ENCODE measurements at places on chromosomes 1 and 21.

DNA sequence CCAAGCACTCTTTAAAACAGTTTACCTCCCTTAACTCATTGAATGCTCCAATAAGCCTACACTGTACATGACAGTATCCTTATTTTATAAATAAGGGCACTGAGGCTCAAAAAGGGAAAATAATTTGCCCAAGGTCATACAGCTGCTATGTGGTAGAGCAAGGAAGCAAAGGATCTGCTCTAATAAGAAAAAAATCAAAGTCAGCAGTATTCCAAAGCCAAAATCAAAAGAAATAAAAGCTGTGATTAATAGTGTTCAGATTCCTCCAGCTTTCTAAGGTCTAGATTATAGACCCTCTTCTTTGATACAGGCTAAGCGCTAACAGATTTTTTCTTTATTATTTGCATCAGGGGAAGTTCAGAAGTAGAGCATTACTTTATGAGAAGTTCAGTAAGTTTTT, 39.3 kb downstream of the IL12RB2 start:
- DNase-seq, result no peak

GRCh38 chr1:160499631-160500030, 23.4 kb downstream of the SLAMF6 start:
- DNase-seq, result no peak

DNA sequence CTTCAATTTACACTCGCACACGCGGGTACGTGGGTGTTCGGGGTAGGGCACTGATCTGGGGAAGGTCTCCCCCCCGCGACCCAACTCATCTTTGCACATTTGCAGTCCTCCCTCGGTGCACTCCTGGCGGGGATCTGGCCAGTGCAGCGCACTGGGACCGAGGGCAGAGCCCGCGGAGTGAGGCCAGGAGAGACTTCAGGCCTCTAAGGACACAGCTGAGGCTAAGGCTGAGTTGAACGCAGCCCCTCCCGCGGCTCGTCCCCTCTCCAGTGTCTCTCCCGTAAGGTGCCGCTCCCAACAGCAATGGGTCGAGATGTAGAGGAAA, 936 bp upstream of the NCAM2 start:
- DNase-seq, result no peak

DNA sequence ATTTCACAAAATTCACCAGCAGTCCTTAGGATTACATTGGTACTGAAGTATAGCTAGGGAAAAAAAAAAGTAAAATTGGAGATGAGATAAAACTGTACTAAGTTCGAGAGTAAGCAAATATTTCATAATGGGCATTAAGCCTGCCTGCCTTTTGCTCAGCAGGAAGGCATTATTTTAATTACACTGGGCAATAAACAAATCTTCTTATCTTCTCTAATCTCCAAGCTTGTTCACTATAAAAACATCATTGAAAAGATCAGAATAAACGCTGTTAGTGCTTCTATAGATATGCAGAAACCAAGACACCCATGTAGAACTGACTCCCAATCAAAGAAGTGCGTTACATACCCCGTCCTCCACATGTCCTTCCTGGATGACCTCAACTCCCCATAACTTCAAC, 174.2 kb upstream of the CHODL start:
- DNase-seq, result no peak

DNA sequence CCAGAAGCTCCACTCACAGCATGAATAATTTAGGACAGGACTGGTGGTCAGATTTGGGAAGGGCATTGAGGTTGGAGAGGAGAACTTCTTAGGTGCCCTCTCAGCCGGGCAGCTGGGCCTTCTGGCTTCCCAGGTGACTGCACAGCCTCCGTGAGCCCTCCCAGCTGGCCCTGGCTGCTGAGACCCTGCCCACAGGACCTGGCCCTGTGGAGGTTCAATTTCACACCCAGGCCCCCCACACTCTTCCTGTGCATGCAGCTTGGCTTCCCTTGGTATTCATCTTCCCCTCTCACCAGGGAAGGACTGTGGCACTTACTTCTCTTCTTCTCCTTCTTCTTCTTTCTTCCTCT, 50.6 kb downstream of the NDUFS5 start:
- no peak for DNase-seq

DNA sequence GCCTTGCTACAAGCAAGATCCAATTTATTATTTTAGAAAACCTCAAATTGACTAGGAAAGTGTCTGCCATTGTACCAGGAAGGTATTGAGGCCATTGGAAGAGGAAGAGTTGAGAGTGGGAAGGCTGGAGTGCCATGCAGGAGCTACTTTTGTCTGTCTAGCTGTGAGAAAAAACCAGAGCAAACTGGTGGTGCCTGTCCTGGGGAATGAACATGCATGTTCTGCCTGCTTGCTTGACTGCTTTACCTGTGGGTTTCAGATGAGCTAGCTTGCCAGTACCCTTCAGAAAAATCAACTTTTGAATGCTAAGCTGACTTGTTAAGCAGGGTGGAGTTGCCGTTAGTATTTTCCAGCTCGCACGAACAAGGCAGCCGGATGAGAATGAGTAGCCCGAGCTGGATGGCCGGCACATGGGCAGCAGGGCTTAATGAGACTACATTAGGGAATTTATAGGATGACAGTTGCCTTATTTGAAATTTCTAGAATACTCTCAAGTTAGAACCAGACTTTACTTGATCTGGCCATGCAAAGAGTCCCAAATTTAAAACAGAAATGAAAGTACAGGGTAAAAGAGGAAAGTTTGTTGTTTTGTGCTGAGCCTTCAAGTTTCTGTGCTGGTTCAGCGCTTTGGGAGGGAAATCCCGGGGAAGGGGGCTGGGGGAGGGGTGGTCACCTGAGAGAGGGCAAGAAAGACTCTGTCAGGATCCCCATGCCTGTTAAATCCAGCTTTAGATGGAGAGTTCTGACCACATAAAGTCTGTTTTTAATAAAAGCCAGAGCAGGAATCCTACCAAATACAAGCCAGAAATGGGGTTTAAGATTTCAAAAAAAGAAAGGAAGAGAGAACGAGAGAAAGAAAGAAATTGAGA, 29.6 kb upstream of the C1orf105 start:
- DNase-seq, result no peak

DNA sequence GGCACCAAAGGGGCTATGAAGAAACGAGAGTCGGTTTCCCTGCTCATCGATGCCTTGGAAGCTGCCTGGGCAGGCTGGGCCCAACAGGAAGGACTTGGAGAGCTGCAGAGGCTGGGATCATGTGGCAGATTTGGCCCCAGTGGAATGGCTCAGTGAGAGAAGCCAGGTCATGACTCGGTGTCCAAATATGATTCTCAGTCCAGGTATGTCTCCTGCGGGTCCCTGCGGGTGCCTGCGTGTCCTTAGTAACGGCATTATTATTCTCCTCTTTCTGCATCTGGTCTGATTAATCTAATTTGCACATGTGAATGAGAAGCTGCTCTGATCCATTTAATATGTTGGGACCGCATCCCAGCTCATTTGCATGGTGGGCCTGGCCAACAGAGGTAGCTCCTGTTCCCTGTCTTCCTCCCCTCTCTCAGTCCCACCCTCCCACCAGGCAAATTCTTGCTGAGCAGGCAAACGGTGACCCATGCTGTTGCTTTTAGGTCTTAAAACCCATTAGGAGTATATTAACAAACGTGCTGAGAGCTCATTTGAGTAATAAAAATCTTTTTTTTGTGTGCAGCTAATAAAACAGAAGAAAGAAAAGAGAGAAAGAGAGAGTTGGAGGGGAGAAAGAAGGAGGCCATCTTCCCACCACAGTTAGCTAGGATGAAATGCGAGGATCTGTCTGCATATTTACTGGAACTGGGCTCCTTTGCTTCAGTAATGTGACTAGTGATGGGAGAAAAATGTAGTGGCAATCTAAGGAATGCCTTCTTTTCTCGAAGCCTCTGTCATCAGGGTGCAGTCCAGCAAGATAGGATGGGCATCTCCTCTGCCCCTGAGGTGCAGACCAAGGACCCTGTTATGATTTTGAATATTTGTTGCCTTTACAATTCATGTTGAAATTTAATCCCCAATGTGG, 133.5 kb downstream of the HMGB4 start:
- DNase-seq, result no peak

GRCh38 chr1:177783051-177783450, 186.8 kb downstream of the SEC16B start:
- DNase-seq, result no peak

GRCh38 chr1:48026275-48026674, 29.1 kb upstream of the TRABD2B start:
- no peak for DNase-seq

DNA sequence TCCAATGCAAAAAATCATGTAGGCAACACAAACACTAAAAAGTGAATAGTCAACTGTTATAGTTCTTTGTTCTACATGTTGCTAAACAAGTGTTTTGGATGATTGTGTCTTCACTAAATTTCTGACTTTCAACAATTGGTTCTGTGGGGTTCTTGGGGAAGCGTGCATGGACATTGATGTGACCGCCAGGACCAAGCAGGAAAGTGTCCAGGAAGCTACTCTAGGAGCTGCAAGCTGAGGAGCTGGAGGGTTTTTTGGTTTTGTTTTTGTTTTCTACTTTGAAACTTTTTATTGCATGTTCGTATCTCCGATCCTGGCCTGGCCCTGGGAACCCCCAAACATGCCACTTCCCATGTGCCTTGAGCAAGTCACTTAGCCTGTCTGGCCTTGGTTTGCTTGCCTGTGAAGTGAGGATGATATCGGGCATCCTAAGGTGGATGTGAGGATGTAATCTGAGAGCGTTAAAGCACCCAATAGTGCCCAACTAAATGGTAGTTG, 8.0 kb downstream of the TMPRSS3 start:
- DNase-seq, result no peak

GRCh38 chr1:201740670-201741111, 88.3 kb upstream of the IPO9 start:
- no peak for DNase-seq

DNA sequence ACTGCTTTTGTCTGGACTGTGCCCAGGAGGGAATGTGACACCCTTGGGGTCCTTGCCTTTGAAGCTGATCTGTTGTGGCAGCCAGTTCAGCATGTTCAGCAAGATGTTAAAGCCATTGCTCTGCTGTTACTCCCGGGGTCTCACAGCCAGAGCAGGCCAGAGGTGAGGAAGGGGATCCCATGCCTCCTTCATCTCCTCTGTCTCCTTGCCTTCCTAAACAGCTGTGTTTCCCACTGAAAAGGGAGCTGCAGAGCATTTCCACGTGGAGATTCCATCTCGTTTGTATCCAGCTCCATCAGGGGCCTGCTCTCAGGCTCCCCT, 135.8 kb upstream of the COL6A1 start:
- DNase-seq, result no peak

DNA sequence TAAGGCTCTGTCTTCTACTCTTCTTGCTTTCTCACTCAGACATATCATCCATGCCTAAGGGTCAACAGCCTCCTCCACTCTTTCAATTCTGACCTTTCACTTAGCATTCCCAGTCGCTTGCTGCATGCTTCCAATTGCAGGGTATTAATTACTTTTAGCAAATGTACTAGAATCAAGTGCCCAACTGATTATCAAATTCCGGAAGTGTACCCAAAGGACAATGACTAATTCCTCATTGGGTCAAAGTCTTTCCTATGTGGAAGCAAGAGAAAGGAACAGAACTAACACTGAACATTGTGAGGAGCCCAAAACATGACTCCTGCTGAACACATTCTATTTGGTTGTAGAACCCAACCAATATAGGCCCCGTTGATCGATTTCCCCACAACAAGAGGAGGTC, 101.8 kb downstream of the APP start:
- no peak for DNase-seq

- no peak for DNase-seq
Observed at GRCh38 chr1:70864302-70864701, 183.3 kb downstream of the PTGER3 start.

DNA sequence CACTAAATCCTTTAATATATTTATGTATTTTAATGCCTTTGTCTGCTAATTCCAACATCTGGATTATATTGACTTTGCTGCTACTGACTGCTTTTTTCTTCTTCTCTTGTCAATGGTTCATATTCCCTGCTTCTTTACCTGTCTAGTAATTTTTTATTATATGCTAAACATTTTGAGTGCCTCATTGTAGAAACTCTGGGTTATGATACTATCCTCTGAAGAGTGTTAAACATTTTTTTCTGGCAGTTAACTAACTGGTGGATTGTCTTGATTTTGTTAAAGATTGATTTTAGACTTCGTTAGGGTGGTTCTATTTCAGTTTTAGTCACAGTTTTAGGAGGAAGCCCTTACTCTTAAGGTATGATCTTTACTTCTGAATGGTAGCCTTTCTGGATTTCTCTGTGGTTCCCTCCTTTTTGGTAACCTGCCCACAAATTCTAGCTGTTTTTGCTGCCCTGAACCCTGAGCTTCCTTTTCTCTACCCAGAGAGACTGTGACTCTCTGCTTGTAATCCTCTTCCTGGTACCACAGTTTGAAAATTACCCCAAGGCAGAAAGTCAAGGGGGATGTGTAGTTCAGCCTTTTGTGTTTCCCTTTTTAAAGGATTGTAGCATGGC, 81.9 kb downstream of the DHRS3 start:
- no peak for DNase-seq

DNA sequence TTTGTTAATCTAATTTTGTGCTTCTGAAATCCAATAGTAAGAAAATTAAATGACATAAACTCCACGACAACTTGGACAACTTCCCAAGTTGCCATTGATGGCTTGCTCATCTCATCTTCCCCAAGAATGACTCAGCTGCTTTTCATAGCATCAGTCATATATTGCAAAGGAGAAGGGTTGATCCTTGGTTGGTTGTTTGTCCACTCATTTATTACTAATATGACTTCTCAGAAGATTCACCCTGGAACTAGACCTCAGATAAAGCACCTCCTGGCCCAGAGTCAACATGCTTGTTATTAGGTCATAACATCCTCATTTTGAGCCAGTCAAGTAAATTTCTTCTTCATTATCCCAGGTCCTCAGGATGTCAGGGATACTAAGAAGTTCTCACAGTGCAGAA, 2.3 kb upstream of the LCE3D start:
- DNase-seq, result no peak
